ENCODE measurements at places on chromosomes 3 and 15.

DNA sequence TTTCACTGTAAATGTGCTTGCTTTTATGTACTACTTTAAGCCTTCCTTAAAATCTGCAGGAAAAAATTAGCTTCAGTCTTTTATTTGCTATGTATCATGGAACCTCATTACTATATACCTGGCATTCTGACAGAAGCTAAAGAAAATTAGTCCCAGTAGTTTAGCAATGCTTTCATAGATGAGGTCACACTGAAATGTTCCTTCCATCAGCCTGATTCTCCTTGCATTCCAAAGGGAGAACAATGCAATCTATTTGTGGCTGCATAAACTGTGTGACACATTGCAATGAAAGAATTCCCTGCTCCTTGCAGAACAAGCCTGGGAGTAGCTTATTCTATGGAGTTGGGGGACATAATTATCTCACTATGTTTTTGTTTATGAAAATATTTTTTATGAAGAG is 691.5 kb upstream of the ARPP21 start:
- DNase-seq: no peak

DNA sequence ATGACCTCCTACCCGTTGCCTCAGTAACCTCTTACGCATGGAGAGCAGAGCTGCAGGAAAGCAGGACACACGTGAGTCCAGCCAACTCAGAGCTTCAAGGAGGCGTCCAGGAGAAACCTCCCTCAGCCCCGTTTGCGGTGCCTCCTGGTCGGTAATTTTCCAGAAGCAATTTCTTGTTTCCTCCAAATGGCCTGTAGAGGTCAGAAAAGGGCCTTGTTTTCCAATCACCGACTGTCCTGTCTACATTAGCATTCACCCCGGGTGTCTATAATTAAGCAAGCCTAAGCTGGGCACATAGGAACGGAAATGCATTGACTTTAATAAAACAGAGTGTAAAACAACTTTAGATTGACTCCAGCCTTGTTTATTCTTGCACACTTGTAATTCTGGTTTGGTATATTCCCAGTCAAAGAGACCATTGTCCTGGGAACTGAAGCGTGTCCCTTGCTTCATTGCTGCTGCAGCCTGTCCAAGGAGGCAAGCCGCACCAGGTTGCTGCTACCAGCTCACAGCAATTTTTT is 836.2 kb downstream of the AGBL1 start:
- no peak for DNase-seq

DNA sequence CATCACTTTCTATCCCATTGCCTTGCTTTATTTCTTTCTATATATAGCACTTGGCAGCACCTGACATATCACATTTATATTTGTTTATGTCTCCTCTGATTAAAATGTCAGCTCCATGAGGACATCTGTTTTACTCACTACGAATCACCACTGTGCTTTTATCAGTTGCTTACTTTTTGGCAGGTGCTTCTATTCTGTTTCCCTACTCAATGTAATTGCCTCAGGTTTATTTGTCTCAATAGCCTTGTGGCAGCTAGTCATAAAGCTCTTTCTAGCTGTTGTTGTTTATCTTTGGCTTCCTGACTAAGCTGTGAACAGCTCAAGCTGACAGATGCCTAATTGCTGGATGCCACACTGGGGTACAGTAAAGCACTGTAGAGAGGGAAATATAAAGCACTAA is 85.5 kb downstream of the VPS13C start:
- peak; percentile 7 for DNase-seq

GRCh38 chr3:49791571-49791970 is 5.2 kb upstream of the IP6K1 start:
- DNase-seq: no peak

- DNase-seq: no peak
Measured at GRCh38 chr3:182349951-182350517, 443.3 kb upstream of the ATP11B start.

DNA sequence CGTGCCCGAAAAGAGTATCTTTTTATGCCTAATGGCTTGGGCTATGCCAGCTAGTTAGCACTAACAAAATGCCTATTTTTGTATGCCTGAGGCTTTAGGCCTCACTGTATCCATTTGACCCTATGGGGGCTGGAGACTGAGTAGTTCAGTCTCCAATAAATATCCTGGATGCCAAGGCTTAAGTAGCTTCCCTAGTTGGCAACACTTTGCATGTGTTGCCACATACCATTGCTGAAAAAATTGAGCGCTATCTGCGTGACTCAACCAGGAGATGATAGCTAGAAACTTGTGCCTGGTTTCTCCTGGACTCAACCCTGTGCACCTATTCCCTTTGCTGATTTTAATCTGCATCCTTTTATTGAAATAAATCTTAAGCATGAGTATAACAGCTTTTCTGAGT is 58.4 kb upstream of the ATP2C1 start:
- no peak for DNase-seq

- DNase-seq: no peak
Measured at GRCh38 chr3:21170964-21171363, 580.0 kb downstream of the ZNF385D start.

DNA sequence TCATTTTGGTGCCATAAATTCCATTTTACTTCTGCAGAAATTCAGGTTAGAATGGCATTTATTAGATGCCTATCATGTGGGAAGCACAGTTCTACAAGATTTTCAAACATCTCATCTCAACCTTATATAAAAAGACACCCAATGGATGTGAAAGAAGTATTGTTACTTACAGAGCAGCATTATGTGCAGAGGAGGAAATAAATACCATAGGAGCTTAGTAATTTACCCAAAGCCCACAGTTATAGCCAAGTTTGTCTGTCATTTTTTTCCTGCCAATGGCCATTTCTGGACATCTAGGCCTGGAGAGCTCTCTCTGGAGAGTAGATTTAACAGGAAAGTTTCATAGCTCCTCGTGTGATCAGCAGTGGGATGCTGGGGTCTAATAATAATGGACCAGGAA is 659.4 kb upstream of the NAALADL2 start:
- no peak for DNase-seq

DNA sequence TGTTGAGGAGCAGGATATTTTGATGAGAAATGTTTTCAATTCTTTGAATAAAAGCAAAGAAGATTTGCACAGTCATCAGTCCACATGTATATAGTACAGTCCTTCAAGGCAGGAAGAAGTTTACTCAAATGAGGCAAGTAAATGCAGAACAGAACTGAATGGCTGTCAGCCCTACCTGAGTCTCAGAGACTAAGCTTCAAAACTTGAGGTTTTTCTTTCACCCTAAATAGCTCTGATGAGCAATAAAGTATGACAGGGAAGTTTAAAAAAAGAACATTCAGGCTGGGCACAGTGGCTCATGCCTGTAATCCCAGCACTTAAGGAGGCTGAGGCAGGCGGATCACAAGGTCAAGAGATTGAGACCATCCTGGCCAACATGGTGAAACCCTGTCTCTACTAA is 232.5 kb downstream of the SUCLG2 start:
- no peak for DNase-seq

DNA sequence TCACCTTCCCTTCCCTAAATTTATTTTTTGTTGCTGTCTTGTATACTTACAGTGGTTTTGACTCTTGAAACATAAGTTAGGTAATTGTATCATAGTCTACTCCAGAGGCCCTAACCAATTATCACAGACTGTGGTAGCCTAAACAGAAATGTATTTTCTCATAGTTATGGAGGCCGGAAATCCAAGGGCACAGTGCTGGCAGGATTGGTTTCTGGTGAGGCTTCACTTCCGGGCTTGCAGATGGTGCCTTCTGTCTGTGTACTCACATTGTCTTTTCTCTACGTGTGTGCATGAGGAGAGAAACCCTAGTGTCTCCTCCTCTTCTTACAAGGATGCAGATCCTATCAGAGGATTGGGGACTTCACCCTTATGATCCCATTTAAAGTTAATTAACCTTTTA is 290.2 kb upstream of the KCNMB2 start:
- no peak for DNase-seq

GRCh38 chr3:46400000-46400734 is 6.7 kb downstream of the CCR5AS start:
- no peak for DNase-seq

GRCh38 chr15:70249616-70250015 is 151.9 kb upstream of the TLE3 start:
- DNase-seq: no peak

- no peak for DNase-seq
Measured at GRCh38 chr15:52698514-52698913, 19.3 kb upstream of the ATOSA start.

DNA sequence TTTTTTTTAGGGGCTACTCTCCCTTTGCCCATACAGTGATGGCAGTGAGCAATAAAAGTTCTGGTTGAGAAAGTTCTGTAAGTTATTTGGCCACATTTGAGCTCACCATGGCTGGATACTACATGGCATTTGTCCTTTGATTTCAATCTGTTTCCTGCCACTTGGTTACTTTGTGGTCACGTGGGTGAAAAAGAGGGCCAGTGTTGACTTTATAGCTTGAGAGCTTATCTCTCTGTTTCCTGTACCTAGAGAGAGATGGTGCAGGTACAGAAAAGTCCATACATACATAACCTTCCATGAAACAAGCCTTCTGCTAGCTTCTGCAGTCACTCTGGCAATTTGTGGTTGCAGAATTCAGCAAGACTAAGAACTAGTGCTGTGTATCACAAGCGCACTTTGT is 23.4 kb upstream of the MECOM start:
- DNase-seq: no peak

DNA sequence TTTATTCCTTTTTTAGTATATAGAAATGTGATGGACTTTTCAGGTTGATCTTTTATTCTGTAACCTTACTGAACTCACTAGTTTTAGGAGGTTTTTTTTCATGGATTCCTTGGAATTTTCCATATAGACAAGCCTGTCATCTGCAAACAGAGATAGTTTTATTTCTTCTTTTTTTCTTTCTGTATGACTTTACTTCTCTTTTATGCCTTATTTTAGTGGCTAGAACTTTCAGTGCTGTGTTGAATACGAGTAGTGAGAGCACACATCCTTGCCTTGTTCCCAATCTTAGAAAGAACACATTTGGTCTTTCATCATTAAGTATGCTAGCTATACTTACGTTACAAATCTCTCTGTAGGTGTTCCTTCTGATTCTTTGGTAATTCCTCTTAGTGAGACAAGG is 336.5 kb downstream of the PTPRG start:
- no peak for DNase-seq

GRCh38 chr3:183966361-183966791 is 51.3 kb downstream of the ABCC5 start:
- no peak for DNase-seq

- no peak for DNase-seq
Measured at GRCh38 chr3:128895843-128896697, 16.6 kb downstream of the ACAD9 start.
